ENCODE measurements at places on chromosomes 11 and 22. TPM values are rescaled to one million over a fixed set of nuclear protein-coding genes. Genes with fewer than 3 reads are reported as not detected.

GRCh38 chr11:16217631-16218030 lies 138.7 kb downstream of the SOX6 start:
- no peak for DNase-seq

DNA sequence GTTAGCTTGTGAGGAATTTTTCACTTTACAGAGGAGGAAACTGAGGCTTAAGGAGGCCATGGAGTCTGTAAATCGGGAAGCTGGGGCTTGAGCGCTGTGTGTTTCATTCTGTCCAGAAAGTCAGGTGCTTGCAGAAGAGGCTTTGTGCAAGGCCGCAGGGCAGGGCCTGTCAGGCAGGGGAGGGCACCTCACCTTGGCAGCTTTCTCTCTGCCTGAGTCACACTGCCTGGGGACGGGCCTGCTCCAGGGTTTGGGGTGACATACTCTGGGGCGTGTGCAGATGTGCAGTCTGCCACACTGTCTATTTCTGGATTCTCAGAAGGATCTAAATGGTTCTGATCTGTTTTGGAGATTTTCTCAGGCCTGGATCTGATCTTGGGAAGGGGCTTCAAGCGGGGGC lies 8.4 kb downstream of the INCENP start:
- no peak for DNase-seq

- no peak for DNase-seq
These were observed 138.1 kb downstream of the SLC1A2 start for GRCh38 chr11:35281169-35281688.

DNA sequence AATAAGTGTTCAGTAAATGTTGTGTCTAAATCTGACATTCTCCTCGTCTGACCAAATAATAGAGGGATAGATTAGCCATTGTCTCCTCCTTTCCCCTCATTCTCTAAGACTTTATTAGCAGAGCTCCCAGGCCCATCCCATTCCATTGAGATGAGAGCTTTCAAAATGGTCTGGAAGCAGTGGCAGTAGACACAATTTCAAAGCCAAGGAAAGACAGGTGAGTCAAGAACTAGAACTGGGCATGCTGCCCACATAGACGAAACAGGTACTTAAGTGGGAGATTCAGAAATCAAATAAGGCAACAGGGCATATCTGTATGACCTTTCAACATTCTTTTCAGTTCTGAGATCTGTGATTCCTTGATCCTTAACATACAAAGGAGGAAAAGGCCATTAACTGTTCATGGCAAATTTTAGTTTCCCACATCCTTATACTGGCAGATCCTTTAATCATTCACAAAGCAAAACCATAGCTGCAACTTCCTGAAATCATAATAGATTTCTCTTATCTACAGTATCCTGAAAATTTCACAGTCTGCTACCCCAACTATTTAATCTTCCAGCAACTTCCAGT lies 96.6 kb upstream of the KCNA4 start:
- no peak for DNase-seq

GRCh38 chr11:92458486-92458885 lies 233.9 kb downstream of the FAT3 start:
- DNase-seq = no peak

DNA sequence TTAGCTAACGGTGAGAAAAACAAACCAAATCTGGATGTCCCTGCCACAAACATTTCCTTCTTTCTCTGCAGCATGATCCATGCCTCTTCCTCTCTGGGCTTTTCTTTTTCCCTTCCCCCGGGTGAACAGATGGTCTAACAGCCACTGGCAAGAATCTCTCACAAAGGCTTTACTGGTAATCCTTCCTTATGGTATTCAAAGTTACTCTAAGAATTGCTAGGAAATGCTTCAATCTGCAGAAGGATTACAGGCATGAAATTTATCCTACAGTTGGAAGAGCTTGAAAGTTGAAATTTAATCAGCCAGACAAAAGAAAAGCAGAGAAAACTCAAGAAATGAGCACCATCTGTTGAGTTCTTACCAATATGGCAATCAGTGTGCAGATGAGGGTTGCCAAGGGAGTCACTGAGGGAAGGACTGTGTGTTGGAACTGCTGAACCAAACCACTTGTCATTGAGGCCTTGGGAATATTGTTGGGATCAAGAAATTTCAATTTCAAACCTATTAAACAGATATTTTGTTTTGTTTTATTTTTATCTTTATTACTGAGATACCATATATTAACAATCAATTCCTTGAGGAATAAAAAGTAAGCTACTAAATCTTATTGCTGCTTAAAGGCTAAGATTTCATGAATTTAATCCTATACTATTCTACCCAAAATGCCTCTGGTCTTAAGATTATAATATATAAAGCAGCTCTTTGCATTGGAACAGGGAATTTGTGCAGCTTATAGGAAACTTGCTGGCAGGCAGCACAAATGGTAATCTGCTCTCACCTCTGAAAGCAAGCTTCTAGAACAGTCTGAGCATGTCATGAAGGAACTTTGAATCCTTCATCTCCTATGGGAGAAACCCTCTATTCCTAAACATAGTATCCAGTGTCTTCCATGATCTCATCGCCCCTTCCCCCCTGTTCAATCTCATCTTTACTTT lies 29.7 kb upstream of the NDUFC2 start:
- DNase-seq = no peak

The RIMBP3C gene
- not detected for polyA plus RNA-seq

- no peak for DNase-seq
These were observed 44.9 kb downstream of the WNT11 start for GRCh38 chr11:76161261-76161961.

DNA sequence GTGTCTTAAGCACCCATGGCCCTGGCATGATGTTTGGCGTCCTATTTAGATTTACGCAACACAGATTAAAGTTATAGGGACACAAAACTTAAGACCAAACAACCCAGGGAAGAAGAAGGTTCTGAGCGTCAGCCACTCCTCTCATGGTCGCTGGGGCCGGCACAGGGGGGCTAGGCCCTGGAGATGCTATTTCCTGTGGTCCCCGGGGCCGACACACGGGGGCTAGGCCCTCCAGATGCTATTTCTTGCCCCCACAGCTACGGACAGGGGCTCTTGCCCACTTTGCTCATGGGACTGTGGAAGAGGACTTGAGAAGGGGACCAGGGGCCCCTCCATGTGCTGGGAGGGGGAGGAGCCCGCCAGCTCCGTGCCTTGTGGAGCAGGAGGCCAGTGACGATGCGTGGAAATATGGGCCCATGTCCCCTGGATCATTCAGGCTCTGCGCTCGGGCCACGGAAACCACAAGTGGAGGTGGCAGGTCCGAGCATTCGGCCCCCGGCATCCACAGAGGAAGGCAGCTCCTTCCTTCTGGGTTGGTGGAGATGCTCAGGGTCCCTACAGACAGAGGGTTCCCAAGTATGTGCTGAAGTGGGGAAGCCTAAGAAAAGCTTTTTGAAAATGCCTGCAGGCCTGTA lies 711.1 kb downstream of the BRD1 start:
- DNase-seq = no peak

The POLR3H gene
- 36.3 TPM for polyA plus RNA-seq

GRCh38 chr22:29206372-29207242 lies 911 bp downstream of the EMID1 start:
- no peak for DNase-seq

DNA sequence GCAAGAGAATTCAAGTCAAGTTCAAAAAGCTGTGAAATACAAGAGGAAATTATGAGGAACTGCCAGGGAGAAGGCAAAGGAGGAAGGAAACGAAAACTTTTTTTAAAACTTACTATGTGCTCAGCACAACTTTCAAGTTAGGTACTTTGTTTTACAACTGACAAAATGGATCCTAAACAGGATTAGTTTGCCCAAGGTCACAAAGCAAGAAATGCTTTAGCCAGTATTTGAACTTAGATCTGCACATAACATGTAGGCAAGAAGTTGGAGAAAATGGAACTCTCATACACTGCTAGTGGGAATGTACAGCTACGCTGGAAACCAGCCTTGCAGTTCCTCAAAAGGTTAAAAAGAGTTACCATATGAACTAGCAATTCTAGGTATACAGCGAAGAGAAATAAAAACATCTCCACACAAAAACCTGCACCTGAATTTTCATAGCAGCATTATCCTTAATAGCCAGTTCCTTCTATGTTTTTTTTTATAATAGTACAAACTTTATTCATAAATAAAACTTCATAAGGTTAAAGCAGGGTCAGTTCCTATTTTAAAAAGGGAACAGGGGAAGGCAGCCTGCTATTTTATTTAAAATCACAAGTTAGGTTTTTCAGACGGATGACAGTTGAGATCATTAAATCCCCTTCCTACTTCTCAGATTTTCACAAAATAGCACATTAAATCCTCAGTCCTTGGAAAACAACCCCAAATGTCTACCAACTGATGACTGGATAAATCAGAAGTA lies 19.2 kb downstream of the DDX6 start:
- DNase-seq = no peak

DNA sequence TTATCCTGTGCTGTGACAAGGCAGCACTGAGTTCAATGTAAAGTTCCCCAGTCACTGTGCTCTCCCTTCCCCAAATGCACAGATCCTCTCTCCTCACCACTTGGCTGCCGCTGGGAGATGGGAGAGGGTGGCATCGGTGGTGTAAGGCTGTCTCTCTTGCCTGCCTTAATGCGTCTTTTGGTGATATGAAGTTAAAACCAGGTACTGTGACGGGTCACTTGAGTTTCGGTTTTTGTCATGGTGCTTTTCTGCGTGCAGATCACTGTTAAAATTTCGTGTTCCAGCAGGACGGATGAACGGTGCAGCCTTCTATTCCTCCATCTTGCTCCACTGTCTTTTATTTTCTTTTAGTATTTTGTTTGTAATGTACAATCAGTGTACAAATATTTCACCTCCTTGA lies 18.6 kb downstream of the GLB1L2 start:
- no peak for DNase-seq

The CABP7 gene
- not detected for polyA plus RNA-seq

The SERPING1 gene
- 21.1 TPM for polyA plus RNA-seq

The CD3D gene
- polyA plus RNA-seq = not detected

DNA sequence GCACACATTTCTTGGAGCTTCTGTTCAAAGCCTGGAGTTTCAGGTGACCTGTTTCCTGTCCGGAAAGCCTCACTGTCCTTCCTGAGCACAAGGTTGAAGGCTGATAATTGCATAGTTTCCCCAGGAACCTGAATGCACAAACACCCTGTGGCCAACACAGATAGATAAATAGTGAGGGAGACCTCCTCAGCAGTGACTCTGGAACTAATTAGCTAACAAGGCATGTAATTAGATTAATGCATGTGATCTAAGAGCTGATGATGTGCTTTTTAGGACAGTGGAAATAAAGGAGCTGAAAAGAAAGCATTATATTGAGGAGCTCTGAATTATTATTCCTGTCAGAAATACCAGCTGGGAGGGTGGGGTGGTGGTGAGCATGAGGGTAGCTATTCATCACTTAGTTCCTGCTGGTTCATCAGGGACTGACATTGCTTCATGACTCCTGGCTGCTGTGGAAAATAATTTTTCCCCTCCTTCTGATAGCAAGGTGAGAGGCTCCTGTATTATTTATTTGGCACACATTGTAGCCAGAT lies 101.1 kb downstream of the NELL1 start:
- no peak for DNase-seq

DNA sequence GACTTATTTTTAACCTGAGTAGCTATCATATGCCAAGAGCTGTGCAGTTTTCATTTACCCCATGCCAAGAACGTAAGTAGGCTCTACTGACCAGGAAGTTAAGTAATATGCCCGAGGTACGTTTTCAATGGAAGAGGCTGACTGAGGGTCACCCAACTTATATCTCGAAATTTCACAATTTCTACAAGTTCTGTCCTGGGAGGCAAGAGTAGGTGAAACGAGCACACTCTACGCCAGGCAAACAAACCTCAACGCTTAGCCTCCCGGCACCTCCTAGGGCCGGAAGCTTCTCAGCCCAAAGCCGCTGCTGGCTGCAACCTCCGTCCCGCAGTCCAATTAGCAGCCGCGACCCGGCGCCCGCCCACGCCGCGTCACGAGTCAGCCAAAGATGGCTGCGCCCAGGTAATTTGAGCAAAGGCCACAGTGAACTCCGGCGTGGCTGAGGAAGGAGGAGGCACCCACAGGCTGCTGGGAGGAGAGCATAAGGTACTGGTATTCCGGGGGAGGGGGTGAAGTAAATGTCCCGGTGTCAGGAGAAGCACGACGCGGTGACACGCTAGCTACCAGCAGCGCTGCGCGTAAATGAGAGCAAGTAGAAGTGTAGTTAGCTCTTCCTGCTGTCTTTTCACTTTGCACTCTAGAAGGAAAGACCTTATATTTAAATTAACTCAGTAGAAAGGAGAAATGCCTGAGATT lies at the start of gene TMEM126A:
Gene TMEM126A (plus strand): TSS at position 364 of the 696 bp plus-strand sequence. CDS start 2,289 bp downstream, outside the sequence.
- DNase-seq = peak; percentile 50

The PGM2L1 gene
- 1.7 TPM for polyA plus RNA-seq

DNA sequence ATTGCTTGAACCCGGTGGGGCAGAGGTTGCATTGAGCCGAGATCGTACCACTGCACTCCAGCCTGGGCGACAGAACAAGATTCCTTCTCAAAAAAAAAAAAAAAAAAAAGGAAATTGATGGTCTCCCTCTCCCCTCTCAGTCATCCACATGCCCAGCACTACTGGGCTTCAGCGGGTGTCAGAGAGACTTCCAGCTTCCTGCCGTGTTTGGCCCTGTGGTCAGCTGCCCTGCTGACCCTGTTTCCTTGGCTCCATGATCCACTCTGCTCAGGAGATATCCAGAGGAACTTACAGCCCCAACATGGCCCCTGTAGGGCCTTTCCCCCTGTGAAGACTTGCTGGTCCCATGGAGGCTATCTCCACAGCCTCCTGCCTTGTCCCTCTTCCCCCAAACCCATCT lies 6.1 kb upstream of the PNPLA3 start:
- DNase-seq = no peak

DNA sequence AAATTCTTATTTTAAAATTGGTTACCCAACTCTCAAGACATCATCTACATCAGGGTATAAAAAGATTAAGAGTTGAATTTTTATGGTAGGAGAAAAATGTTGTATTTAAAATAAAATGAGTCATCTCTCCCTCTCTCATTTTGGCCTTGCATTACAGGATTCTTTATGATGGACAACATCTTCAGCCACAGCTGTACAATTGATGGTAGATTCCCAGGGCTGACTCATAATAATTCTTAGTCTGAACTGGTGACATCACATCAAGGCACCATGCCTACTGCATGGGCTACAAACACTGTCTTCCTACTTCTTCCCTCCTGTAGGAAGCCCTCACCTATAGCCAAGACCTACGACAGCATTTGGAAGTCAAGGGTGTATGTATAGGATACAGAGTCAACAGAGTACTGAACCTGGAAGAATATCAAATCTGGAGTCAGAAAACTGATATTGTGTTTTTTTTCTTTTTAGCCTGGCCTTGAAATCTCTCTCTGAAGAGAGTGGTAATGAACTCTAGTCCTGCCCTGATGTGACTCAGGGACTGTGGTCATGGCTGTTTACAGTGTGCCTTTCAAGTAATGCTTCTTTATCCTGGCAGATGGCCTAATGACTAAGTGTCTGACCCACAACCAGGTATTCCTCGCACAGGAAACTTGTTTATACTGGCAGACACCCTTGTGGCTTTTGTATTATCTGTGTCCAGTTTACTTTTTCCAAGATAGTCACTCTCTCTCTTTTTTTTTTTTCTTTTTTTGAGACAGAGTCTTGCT lies 32.5 kb downstream of the MRGPRX2 start:
- no peak for DNase-seq

The UBASH3B gene
- polyA plus RNA-seq = 25.0 TPM

The MFRP gene
- polyA plus RNA-seq = not detected

The SLN gene
- polyA plus RNA-seq = not detected

The SLC22A12 gene
- not detected for polyA plus RNA-seq
